Fibroblast of mammary gland (primary cell): ENCODE measurements at places on chromosomes 3 and 15.

- no peak for DNase-seq
Observed at GRCh38 chr15:74007820-74008371, 13.4 kb downstream of the PML start.

- DNase-seq = peak; percentile 30
Observed at GRCh38 chr3:167078070-167078622, 302.0 kb downstream of the ZBBX start.

GRCh38 chr3:129276385-129276784, 2.3 kb upstream of the HMCES start:
- no peak for DNase-seq

GRCh38 chr3:63905731-63906620, 6.2 kb downstream of the SCAANT1 start:
- no peak for DNase-seq

- no peak for DNase-seq
Observed at GRCh38 chr3:17655743-17656142, 86.7 kb downstream of the TBC1D5 start.

GRCh38 chr3:183822631-183823030, 2.7 kb downstream of the MAP6D1 start:
- DNase-seq = no peak

- peak; percentile 85 for DNase-seq
Observed at GRCh38 chr3:101850246-101851051, 1.1 kb downstream of the NFKBIZ start.

- no peak for DNase-seq
Observed at GRCh38 chr15:99120050-99120777, 15.3 kb downstream of the SYNM start.
